GM03348 (cell line): ENCODE measurements at places on chromosomes 5 and 9.

GRCh38 chr9:15248621-15249020 lies 58.4 kb downstream of the TTC39B start:
- DNase-seq = no peak

GRCh38 chr5:92637247-92637646 lies 943.8 kb downstream of the NR2F1-AS1 start:
- no peak for DNase-seq

GRCh38 chr5:169706758-169707450 lies 69.8 kb downstream of the DOCK2 start:
- peak; percentile 68 for DNase-seq

GRCh38 chr9:132008184-132008803 lies 71.4 kb downstream of the MED27 start:
- DNase-seq = peak; percentile 27

GRCh38 chr9:135478829-135479468 lies 633 bp upstream of the PPP1R26 start:
- DNase-seq = peak; percentile 62

DNA sequence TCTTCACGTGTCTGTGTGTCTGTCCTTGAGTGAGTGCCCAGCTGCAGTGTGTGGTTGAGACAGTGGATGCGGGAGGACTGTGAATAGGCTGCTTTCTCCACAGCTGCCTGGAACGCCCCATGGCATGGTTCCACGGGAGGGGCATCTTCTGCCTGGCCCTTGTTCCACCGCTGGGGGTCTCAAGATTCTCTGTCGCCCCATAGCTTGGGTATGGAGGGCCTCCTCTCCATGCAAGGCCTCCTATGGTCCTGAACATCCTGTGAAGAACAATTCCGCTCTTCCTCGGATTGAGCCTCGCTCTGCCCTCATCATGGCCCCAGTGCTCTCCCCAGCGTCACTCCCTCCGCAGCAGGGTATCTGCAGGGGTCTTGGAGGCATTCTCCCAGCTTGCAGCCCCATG lies 36.1 kb downstream of the COL5A1 start:
- DNase-seq = no peak

DNA sequence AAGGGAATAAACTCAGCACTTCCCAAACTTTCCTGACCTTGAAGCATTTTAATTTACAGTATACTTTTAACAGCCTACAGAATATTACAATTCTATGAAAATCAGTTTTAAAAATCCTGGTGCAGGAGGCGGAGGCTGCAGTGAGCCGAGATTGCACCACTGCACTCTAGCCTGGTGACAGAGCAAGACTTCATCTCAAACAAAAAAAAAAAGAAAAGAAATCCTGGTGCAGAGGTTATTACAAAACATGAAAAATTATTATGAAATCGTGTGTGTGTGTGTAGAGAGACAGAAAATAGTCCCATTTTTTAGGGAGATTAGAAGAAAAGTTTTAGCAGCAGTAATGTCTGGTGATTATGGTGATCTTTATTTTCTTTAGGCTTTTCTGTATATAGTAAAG lies 26.9 kb downstream of the GOLPH3 start:
- DNase-seq = no peak

DNA sequence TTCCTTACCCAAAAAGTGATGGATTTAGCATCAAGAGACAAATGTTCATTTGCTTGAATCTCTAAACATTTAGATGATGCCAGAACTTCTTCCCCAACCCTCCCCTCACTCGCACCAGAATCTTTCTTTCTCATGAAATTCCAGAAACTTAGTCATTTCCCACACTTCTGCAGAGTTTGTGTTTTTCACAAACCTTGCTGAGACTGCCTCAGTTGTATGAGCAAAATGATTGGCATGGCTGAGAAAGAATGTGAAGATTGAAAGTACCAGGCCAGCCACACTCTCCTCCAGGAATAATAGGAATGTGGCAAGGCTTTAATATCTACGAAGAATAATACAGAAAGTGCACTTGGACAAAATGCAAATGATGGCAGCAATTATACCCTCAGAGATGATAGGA lies 428.3 kb upstream of the CDH6 start:
- DNase-seq = peak; percentile 24

DNA sequence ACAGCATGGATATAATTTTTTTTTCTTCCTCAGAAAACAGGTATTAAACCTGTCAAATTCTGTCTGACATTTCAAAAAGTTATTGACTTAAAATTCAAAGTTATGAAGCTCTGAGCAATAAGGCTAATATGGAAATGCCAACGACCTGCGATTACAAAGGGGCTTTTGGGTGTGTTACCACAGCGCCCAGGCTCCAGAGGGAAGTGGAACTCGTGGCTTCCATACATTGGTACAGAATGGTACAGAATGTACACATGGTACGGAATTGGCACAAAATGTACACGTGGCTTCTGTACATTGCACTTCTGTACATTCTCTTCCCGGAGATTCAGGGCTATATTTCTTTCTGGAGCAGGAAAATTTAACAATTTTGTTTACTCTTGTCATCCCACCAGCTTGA lies 225.1 kb upstream of the TBCA start:
- no peak for DNase-seq

DNA sequence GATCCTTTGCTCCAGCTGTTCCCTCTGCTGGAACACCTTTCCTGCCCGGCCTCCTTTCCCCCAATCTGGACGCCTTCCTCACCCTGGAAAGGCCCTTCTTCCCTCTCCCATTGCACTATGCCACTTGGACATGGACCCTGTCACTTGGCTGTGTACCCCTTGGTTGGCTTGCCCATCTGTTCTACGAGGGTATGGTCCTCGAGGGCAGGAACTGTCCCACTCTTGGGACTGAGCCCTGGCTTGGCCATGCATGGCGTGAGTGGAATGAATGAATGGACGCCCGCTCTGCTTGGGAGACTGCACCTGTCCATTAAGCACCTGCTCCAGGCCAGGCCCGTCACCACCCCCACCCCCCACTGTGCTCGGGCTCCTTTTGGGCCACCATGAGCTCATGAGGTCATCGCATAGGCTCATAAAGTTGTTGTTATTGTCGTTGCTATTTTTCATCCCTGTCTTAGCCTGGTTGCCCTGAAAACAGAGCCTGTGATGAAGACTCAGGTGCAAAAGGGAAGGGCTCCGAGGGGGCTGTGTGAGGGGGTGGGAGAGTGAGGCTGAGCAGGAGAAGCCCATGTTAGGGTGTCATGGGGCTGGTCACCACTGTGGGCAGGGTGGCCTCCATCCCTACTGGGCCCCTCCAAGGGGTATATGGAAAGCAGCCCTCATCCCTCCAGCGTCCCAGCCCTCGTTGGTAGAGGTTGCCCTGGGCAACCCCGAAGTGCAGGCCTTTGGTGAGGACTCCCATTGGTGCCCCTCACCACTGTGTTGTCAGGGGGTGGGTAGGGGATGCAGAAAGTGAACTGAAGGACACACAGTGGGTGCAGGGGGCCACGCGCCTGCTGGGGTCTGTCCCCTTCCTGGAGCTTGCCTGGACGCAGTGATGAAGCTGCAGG lies 57.2 kb upstream of the IER5L start:
- DNase-seq = no peak

- peak; percentile 41 for DNase-seq
These were observed 44.5 kb downstream of the AMBP start for GRCh38 chr9:114033397-114034103.

DNA sequence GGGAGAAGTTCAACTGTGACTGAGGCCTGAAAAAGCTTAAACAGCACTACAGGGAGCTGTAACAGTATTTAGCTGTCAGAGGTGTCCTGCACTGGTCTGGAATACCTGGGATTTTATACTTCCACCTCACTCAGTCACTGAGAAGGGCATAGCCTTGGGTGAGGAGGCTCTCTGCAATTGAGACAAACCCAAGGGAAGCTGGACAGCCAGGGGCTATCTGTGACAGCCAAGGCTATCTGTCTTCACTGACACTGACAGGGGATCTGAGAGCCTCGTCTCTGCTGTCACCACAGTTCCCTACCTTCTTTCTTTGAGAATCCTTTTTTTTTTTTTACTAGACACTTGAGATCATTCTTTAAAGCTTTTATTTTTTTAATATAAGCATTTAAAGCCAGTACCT lies 356.2 kb upstream of the CD180 start:
- no peak for DNase-seq

DNA sequence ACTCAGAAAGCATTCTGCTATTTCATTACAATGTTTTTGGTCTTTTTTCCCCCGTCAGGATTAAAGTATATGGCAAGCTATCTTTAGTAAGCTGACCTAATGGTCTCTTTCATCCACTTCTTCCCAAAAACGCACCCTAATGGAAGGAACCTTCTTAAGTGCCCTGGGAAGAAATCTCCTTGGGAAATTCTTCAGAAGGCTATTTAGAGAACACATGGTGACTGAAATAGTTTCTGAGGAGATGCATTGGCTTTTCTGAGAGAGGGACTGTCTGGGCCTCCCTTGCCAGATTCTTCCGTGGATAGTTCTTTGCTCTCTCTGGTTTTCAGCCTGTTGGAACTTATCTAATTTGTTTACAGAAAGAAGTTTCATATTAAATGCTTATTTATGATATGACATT lies 524.1 kb upstream of the MEF2C start:
- no peak for DNase-seq

DNA sequence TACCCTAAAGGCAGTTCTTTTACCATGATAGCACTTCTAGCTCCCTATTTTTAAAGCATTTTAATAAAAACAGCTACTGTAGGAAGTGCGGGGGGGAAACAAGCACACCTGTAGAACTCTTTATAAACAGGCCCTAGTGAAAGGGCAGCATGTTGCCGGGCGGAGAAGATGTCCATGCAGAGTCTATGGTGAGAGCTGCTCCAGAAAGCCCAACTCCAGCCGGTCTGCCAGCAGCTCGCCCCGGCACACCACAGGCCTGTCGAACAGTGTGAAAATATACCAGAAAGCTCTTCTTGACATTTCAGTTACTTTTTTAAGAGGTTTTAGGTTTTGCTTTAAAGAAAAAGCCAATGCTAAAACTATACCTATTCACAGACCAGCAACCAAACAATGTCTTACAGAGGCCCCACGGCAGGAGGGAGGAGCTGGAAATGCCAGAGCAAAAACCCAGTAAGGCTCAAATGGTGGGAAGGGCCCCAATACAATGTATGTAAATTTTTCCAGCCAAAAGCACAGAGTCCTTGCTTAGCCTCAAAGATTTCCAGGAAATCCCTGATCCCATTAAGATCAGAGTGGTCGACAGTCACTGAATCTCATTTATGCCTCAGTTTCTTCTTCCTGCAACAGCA lies 121.2 kb downstream of the SAXO1 start:
- DNase-seq = no peak

DNA sequence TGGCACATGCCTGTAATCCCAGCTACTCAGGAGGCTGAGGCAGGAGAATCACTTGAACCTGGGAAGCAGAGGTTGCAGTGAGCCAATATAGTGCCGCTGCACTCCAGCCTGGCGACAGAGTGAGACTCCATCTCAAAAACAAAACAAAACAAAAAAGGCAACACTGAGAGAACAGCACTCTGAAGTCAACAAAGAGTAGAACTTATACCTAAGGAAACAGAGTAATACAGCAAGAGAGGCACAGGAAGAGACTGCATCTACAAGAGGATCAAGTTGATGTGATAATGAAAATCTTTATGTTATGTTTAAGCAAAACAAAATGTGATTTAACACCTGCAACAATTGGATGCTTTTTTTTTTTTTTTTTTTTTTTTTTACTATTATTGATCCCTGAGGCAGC lies 33.1 kb downstream of the FYB1 start:
- DNase-seq = no peak

DNA sequence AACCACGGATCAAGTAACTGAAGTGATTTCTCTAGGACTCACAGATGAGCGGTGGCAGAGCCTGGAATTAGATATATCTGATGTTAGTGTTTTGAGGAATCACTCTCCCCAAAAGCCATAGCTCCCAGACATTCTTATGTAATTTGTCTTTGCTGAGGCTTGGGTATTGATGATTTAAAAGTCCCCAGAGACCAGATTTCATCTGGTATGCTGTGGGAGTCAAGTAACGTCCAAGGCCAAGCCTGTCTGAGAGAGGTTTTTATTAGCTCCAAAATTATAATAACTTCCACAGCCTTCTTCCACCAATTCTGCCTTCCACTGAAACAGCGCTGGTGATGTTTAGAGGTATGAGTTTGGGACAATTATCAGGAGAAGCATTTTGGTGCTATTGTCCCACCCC lies 21.3 kb upstream of the KCNIP1 start:
- peak; percentile 64 for DNase-seq

DNA sequence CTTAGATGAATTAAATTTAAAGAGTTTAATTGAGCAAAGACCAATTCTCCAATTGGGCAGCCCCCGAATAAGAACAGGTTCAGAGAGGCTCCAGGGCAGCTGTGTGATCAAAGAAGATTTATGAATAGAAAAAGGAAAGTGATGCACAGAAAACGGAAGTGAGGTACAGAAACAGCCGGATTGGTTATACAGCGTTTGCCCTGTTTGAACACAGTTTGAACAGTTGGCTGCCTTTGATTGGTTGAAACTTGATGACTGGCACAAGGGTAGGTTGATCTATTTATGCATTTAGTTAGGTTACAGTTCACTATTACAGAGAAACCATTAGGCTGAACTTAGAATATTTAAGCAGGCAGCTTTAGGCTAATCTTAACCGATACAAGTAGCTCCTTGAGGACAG lies 29.5 kb downstream of the NIM1K start:
- no peak for DNase-seq

- DNase-seq = no peak
These were observed 79.1 kb downstream of the FEM1C start for GRCh38 chr5:115465431-115465830.

- no peak for DNase-seq
These were observed 2.6 kb upstream of the CEP72 start for GRCh38 chr5:609506-609905.

GRCh38 chr5:33032271-33033070 lies 321.4 kb downstream of the NPR3 start:
- DNase-seq = peak; percentile 56

DNA sequence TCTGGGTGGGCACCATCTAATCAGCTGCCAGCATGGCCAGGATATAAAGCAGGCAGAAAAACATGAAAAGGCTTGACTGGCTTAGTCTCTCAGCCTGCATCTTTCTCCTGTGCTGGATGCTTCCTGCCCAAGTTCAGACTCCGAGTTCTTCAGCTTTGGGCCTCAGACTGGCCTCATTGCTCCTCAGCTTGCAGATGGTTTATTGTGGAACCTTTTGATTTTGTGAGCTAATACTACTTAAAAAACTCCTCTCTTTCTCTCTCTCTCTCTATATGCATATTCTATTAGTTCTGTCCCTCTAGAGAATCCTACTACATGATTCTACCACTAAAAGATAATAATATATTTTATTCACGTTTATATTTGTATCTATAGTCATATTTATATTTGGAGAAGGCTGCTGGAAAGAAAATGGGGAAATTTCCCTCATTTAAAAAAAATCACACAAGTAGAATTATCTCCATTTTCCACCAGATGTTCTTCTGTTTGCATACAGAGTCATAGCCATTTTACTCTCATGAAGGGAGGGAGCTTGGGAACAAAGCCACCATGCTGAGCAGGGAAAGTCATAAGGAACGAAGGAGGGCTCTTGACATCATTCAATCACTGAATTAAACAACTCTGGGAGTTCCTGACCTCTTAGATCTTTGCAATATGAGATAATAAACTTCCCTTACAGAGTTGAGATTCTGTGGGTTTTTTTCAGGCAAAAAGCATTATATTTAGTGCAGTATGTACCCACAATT lies 1137.4 kb upstream of the CDH18 start:
- DNase-seq = no peak

GRCh38 chr9:104494808-104495207 lies 9.3 kb upstream of the OR13F1 start:
- DNase-seq = no peak
